DMS79 treated with DMSO at 0.1 percent for 48 hours (cell line): ENCODE measurements at places on chromosomes 16 and 17.

GRCh38 chr17:79485991-79486390, 124.9 kb downstream of the RBFOX3 start:
- no peak for DNase-seq

GRCh38 chr17:32930512-32930911, 2.6 kb downstream of the TMEM98 start:
- no peak for DNase-seq

DNA sequence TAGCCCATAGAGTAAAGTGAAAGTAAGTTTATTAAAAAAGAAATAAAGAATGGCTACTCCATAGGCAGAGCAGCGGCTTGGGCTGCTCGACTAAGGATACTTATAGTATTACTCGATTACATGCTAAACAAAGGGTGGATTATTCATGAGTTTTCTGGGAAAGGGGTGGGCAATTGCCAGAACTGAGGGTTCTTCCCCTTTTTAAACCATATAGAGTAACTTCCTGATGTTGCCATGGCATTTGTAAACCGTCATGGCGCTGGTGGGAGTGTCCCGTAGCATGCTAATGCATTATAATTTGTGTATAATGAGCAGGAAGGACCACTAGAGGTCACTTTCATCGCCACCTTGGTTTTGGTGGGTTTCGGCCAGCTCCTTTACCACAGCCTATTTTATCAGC, 13.3 kb upstream of the GAS7 start:
- DNase-seq: no peak

DNA sequence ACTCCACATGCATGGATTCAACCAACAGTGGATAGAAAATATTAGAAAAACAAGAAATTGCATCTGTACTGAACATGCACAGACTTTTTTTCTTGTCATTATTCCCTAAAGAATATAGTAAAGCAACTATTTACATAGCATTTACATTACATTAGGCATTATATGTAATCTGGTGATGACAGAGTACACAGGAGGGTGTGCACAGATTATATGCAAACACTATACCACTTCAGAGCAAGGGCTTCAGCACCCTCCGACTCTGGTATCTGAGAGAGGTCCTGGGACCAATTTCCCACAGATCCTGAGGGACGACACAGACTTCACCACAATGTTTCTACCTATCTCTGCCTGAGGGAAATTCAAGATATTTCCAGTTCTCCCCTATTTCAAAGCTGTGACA, 25.3 kb upstream of the KCTD5 start:
- DNase-seq: no peak

DNA sequence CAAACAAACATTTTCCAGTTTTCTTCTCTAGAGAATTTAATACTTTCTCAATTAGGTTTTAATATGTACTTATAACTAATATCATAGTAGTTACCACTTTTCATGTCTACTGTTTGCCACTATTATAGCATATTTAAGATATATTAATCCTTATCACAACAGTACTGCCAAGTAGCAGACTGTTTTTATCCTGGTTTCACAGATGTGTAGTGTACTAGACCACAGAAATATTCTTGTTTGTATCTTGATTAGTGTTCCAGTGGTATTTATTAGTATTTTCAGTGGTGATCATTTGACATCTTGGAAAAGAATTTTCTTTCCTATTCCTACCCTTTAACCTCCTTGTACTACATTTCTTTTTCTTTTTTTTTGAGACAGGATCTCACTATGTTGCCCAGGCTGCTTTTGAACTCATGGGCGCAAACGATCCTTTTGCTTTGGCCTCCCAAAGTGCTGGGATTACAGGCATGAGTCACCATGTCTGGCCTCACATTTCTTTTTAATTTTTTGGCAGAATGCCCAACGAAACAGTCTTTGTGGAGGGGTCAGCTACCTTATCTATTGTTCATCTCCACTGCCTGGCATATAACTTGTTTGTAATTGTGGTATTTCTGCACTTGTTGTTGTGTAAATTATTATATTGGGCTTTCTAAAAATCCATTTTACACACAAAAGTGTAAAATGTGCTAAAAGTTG, 27.2 kb downstream of the MAP2K4 start:
- DNase-seq: no peak

DNA sequence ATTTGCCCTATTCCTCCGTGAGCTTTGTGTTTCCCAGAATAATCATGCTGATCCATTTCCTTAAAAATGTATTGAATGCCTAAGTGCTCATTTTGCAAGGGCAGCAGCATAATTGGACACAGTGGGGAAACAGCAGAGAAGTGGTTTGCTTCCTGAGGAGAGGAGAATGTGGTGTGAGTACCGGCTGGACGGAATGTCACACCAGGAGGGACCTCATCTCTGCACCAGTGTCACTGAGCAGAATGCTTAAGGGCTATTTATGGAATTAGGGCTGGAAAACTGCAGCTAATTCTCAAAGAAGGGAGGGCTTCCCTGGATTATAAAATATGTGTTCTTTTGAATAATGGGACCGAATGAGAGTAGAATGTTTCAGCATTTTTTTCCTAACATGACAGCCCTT, 1100.6 kb upstream of the RBFOX1 start:
- DNase-seq: no peak

DNA sequence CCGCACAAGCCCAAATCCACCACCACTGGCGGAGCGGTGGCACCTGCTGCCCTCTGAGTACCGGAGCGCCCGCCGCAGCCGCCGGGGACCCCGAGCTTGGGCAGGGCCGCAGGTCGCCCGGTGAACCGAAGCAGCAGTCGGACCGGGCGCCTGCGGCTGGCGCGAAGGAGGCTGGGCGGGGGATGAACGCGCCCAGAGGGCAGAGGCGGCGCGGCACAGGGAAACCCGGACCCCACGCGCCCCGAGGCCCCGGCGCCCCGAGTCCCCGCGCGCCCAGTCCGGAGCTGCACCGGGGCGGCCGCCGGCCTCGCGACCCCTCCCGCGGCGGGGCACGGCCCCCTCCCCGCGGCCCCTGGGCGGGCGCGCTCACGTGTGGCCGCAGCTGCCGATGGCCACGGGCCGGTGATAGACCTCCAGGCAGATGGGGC, 393 bp downstream of the RNF166 start:
- DNase-seq: no peak
